ENCODE measurements at places on chromosomes 12 and 14.

DNA sequence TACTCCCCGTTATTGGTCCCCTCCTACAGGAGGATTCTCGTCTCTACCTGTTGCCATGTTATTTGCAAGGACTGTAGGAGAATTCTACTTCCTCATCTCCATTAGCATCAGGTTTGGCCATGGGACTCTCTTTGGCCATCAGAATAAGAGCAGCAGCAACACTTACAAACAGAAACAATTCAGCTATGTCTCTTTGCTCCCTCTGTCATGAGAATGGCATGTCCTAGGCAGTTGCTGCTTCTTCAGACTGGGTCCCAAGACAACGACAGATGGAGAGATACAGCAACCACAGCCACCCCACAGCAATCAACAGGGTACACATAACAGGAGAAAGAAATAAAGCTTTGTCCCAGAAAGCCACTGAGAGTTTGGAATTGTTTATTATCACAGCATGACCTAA lies 19.7 kb downstream of the SLC41A2 start:
- DNase-seq: no peak

DNA sequence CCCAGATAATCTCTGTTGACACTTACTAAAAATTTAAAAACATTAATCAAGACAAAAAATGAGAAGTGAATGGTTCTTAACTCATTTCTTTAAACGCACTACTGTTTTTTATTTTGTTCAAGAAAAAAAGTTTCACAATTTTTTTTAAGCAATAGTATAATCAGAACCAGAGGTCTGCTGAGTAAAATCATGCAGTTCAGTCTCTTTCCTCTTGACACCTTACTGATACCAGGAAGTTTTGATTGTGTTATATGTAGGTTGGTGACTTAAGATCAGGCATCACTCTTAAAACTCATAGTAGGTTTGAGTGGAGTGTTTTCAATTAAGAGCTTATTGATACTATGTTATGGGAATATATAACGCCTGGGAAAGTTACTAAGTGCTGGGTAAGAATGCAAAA lies 121.4 kb downstream of the TRMT5 start:
- no peak for DNase-seq

DNA sequence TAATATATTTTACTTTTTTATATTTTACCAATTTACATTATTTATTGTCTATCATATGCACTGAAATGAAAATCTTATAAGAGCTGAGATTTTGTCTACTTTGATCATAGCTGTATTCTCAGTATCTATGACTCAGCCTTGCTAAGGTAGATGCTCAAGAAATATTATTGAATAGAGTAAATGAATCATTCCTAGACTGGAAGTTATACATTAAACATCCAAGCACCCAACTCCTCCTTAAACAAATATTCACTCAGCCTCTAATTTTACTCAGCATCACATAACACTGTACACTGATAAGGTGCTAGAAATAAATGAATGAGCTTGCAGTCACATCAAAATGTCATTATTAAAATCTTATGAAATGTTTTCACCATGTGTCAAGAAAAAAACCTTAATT lies 1424.9 kb downstream of the LRFN5 start:
- no peak for DNase-seq

DNA sequence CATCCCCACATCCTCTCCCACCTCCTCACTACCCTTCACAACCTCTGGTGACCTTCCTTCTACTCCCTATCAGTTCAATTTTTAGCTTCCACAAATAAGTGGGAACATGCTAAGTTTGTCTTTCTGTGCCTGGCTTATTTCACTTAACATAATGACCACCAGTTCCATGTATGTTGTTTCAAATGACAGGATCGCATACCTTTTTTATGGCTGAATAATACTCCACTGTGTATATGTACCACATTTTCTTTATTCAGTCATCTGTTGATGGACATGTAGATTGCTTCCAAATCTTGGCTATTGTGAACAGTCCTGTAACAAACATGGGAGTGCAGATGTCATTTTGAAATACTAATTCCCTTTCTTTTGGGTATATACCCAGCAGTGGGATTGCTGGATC lies 98.7 kb downstream of the TRMT5 start:
- no peak for DNase-seq

GRCh38 chr14:79660053-79660939 lies 551.0 kb downstream of the DIO2 start:
- DNase-seq: no peak

DNA sequence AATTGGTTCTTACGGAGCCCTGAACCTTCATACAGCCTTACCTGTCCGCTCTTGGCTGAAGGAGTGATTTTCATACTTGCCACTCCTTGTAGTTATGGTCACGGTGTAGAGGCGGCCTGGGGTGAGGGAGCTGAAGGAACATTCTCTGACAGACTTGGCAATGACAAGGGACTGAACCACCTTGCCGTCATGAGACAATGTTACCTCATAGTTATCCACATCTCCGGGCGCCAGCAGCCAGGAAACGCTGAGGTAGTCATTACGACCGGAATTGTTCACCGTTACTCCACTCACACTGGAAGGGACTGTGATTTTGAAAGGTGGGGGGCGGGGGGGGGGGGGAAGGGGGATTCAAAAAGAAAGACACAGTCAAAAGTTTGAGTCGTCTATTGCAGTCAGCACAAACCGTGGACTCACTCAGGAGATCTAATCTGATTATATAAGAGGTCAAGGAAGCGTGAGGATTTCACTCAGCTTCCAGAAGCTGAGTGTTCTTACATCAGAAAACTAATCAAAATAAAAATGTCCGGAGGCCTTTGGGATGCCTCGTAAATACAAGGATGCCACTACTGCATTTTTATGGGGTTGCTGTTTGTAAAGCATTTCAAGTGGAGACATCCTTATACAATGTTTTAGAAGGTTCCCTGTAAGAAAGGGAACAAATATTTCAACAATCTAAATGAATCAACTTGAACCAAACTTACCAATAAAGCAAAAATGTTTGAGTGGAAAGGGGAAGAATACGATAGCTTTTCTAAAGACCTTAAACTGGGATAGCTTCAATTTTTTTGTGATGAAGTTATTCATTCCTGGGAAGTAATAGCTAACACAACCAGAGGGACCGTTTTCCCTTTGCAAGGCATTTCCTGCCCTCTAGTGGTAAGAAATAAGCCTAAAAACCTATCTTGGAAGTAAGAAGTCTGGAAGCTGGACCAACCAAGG lies 60.6 kb downstream of the PTPRB start:
- no peak for DNase-seq

GRCh38 chr12:127620735-127621355 lies 646.1 kb upstream of the TMEM132C start:
- DNase-seq: no peak

GRCh38 chr14:61281948-61282275 lies 774 bp upstream of the TMEM30B start:
- no peak for DNase-seq

DNA sequence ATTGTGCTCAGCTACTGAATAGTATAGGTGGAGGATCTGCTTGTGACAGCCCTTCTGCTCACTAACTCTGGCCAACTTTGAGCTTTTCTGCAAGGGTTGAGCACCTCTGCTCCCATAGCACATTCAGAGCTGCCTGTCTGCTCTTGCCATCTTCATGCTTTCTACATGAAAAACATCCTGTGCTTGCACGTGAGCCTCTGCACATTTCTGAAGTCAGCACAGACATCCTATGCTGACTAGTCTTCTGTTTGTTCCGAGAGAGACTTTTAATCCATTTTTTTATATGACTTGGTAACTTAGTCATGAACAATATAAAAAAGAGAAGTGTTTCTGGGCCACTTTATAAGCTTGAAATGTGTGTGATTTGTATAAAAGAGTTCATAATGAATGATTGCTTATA lies 969.3 kb downstream of the TMTC2 start:
- no peak for DNase-seq

DNA sequence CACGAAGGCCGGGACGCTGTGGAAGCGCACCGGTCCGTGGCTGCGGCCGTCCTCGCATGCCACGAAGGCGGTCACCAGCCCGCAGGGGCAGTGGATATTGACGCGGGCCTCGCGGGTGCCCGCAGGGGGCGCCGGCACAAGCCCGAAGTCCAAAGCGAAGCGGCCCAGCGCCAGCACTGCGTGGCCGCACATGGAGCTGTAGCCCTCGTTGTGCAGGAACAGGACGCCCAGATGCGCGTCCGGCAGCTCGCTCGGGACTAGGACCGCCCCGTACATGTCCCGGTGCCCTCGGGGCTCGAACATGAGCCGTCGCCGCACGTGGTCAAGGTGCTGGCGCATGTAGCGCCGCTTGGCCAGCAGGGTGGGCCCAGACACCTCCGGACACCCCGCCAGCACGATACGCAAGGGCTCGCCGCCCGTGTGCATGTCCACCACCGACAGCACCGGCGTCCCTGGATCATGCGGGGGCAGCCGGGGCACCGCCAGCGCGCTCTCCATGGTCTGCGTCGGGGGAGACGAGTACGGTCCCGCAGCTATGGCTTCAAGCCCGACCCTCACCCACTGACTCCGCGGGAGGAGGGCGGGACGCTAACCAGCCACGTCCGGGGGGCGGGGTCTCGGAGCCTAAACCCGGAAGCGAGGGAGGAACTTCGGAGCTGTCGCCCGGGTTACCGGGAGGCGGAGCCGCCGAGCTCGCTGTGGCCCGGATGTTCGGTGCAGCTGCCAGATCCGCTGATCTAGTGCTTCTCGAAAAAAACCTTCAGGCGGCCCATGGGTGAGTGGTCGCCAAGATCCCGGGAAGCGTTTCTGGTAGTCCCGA lies at the start of the genes JKAMP and L3HYPDH:
JKAMP (plus strand) TSS at position 699 of the 820 bp plus-strand sequence; CDS start at position 772, 73 bp downstream.
L3HYPDH (minus strand) TSS at position 590 of the 820 bp plus-strand sequence; CDS start at position 498, 92 bp downstream.
- DNase-seq: peak; percentile 92

GRCh38 chr14:104785708-104786080 lies 9.9 kb downstream of the AKT1 start:
- DNase-seq: no peak

DNA sequence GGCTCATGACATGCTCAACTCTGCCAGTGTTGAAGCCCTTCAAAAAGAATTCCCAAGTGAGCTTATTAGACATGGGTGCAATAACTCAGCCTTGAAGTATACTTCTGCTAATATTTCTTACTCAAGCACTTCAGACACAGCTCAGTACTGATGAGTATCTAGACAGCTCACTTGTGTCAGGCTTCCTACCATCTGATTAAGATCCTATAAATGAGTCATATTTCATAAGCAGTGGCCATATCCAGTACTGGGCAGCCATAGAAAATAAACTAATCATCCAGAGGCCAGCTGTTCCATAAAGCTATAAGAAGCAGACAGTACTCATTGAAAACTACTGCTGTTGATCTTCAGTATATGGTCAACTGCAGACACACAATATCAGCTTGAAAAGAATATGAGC lies 12.9 kb downstream of the FSCB start:
- no peak for DNase-seq

DNA sequence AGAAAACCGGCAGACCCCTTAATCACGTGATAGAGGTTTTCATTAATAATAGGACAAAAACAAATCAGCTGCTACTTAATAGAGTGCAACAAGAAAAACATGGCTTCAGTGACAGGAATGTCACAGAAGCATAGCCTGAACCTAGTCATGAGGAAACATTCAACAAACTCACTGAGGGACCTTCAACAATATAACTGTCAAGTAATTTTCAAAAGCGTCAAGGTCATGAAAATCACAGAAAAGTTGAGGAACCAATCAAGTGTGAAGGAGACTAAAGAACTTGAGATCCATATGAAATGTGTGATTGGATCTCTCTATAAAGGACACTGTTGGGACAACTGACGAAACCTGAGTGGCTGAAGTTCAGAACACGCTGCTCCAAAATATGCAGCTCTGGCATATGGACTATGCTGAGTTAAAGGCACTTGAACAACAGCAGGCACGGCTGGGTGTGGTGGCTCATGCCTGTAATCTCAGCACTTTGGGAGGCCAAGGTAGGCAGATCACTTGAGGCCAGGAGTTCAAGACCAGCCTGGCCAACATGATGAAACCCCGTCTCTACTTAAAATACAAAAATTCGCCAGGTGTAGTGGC lies 16.3 kb downstream of the NDUFA12 start:
- no peak for DNase-seq

- DNase-seq: no peak
Measured at GRCh38 chr12:31000751-31001150, 72.9 kb upstream of the DDX11 start.

DNA sequence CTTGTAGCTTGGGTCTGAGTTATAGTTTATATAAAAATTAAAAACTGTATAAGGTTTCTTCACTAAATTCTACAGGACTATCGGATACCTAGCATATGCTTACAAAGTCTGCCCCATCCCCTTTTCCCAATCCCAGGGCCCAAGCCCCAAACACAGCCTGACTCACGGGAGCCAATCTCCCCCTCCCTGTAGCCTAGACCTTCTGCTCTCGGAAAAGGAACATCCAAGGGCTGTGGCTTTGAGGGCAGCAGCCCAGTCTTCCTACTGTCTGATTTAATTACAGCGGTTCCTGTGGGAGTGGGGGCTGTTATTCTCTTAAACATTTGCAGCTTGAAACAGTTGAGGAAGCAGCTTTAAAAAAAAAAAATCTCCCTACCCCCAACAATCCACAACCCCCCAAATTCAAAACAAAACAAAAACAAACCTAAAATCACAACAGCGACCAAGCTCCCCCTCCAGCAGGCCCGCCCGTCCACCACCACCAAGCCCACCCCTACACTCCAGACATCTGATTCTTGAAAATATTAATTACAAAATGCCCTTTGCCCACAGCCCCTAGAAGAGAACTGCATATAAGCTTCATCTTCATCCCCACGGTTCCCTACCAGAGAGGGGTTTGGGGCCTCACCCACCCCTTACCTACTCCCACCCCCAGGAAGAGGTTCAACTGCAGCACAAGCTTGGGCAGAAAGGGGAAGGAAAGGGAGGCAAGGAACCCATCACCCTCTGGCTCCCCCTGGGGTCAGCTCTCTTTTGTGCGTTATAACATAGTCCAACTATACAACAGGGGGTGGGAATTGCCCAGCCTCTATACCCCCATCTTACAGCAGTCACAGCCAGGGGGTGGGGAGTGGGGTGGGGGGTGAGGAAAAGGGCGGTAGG lies 1.1 kb upstream of the PRKAG1 start:
- DNase-seq: no peak

GRCh38 chr12:8553088-8553627 lies 12.5 kb upstream of the CLEC4E start:
- no peak for DNase-seq

GRCh38 chr12:109523071-109523470 lies 45.6 kb downstream of the UBE3B start:
- no peak for DNase-seq

GRCh38 chr14:91392623-91393303 lies 24.9 kb downstream of the CCDC88C start:
- no peak for DNase-seq

DNA sequence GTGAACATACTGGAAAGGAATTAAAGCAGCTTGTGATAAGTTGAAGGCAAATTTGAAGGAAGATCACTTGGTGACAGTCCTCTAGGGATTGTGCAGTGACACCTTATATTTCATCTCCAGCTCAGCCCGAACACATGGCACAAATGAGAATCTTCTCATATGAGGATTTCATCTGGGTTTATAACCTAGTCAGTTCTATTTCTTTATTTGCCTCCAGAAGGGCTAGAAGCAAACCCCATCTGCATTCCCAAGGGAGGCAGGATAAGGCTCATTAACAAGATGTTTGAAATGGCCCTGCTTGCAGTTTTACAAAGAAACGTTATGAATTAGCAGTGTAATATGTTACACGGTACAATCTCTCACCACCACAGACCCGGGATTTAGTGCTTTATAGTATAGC lies 90.7 kb upstream of the KRR1 start:
- DNase-seq: no peak
